Fibroblast of the aortic adventitia (primary cell): ENCODE measurements at places on chromosomes 13 and 19. TPM values are rescaled to one million over a fixed set of nuclear protein-coding genes. Genes with fewer than 3 reads are reported as not detected.
A peak's percentile ranks its signal among the peaks of the same experiment; 100 is the strongest.

GRCh38 chr19:10113592-10113963 is 2.1 kb downstream of the P2RY11 start:
- no peak for DNase-seq

- no peak for DNase-seq
Measured at GRCh38 chr13:27008733-27009132, 162.9 kb downstream of the USP12 start.

- DNase-seq, result no peak
Measured at GRCh38 chr13:100600461-100600860, 11.9 kb upstream of the GGACT start.

- peak; percentile 27 for DNase-seq
Measured at GRCh38 chr13:98315466-98315865, 138.4 kb upstream of the RNF113B start.

- DNase-seq, result no peak
Measured at GRCh38 chr19:45542234-45542668, 35.0 kb downstream of the VASP start.

The ZNF260 gene
- total RNA-seq, result 9.0 and 23.9 TPM in 2 replicates

The ZNF554 gene
- 3.2 and 13.5 TPM in 2 replicates for total RNA-seq

The PNMA8A gene
- total RNA-seq, result 2.1 and 2.3 TPM in 2 replicates

DNA sequence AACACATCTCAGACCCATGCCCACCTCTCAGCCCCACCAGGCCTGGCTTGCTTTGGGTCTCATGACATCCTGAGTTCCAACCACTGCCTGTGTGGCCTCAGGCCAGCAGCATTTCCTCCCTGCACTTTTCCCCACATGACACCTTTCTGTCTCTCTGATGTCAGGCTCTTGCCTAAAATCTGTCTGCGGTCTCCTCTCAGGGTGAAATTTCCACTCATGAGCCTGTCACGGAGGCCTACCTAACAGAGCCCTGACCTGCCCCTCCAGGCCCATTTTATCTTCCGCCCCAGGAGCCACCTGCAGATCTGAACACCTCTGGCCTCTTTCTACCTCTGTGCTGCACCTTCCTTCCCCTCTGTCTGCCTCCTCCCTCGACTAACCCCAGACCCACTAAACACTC is 93.5 kb downstream of the ZDHHC20 start:
- no peak for DNase-seq

- no peak for DNase-seq
Measured at GRCh38 chr19:45765702-45766295, 3.3 kb downstream of the SIX5 start.

The ZNF221 gene
- 4.9 and 8.7 TPM in 2 replicates for total RNA-seq

DNA sequence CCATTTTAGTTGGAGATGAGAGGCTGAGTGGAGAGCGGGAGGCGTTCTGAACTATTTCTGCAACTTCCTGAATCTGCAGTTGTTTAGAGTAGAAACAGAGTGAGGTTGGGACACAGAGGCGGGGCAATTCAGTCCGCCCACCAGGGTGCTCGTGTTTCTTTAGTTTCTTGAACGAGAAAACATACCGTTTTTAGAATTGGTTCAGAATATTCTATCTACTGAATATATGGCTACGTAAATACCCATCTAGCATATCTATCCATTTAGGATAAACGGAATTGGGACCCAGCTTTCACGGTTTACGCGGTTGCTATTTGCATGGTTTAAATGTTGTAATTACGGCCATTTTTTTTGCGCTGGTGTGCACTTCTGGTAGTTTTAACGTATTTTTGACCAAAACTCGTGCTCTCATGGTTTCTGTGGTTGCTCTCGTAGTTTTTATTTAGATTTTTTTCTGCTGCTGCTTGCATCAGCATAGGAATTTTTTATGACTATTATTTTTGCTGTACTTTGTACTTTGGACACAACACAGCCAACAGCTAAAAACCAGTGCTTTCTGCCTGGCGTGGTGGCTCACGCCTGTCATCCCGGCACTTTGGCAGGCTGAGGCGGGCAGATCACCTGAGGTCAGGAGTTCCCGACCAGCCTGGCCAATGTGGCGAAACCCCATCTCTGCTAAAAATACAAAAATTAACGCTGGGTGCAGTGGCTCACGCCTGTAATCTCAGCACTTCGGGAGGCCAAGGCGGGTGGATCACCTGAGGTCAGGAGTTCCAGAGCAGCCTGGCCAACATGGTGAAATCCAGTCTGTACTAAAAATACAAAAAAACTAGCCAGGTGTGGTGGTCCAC is 32.7 kb downstream of the TIMM13 start:
- DNase-seq, result no peak

- DNase-seq, result no peak
Measured at GRCh38 chr19:42351079-42351735, 25.8 kb downstream of the MEGF8 start.

- peak; percentile 12 for DNase-seq
Measured at GRCh38 chr13:27425158-27425917, 919 bp downstream of the GTF3A start.

DNA sequence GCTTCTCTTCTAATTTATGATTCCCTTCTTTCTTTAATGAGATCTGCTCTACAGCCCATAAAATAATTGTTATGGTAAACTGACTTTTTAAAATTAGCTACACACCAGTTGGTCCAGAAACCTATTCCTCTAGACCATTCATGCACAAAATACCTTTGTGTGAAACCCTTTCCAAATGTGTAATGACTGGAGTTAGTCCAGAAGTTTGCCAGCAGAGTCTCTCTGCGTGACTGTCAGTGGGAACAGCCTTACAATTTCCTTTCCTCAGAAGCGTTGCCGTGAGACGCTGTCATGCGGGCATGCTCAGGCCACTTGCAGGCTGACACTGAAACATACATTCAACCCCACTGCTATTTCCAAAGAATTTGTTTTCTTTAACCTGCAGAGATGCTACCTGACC is 965.2 kb downstream of the PCDH9 start:
- no peak for DNase-seq

- peak; percentile 7 for DNase-seq
Measured at GRCh38 chr19:42596391-42597072, 1.8 kb upstream of the CEACAM8 start.

- no peak for DNase-seq
Measured at GRCh38 chr19:29176981-29177754, 35.8 kb downstream of the UQCRFS1 start.

- DNase-seq, result no peak
Measured at GRCh38 chr19:54493967-54494585, 8.6 kb upstream of the LAIR2 start.

DNA sequence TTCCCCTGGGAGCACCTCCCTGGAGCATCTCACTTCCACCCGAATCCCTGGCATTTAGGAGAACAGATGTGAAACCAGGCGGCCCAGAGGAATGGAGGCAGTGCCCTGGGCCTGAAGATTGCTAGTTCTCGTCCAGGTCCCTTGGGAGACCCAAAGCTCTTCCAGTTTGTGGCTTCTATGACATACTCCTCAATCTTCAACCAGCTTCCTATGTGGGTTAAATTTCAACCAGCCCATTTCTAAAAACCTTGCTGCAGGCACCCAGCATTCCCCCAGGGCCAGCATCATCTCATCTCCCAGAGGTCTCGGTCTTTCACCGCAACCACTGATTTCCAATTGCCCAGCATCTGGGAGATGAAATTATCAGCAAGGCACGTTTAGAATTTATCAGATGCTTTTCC is 46.0 kb upstream of the STK24 start:
- DNase-seq, result no peak

GRCh38 chr19:5229778-5230335 is 110.8 kb downstream of the PTPRS start:
- DNase-seq, result no peak

The ZNF560 gene
- 0.09 and 0.16 TPM in 2 replicates for total RNA-seq

DNA sequence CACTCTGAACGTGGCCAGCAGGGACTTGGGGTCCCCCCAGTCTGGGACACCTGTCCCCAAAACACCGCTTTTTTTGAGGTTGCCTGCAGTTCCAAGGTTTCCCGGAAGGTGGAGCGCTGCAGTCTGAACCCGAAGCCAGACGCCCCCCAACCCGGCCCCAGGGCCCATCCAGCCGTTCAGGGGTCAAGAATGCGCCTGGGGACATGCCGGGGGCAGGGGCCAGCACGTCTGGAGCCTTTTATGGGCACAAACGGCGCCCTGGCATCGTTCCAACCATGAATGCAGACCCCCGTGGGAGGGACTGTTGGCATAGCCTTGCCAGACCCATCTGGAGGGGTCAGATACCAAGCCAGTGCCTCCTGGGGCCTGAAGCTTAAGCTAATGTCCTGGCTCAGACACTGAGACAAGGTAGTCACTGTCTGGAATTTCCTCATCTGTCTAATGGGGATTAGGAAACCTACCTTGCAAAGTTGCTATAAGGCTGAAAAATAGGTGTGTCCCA is 6.9 kb downstream of the S1PR5 start:
- DNase-seq, result no peak

- DNase-seq, result peak; percentile 84
Measured at GRCh38 chr19:3986260-3987041, 1.2 kb upstream of the EEF2 start.

GRCh38 chr13:30153545-30154426 is 153.6 kb downstream of the KATNAL1 start:
- DNase-seq, result no peak

- peak; percentile 95 for DNase-seq
Measured at GRCh38 chr19:1269478-1270212, 513 bp downstream of the CIRBP start.

The CDX2 gene
- not detected in 2 replicates for total RNA-seq

The PSG6 gene
- total RNA-seq, result not detected in 2 replicates

- no peak for DNase-seq
Measured at GRCh38 chr19:1001538-1002166, 1.4 kb downstream of the GRIN3B start.

DNA sequence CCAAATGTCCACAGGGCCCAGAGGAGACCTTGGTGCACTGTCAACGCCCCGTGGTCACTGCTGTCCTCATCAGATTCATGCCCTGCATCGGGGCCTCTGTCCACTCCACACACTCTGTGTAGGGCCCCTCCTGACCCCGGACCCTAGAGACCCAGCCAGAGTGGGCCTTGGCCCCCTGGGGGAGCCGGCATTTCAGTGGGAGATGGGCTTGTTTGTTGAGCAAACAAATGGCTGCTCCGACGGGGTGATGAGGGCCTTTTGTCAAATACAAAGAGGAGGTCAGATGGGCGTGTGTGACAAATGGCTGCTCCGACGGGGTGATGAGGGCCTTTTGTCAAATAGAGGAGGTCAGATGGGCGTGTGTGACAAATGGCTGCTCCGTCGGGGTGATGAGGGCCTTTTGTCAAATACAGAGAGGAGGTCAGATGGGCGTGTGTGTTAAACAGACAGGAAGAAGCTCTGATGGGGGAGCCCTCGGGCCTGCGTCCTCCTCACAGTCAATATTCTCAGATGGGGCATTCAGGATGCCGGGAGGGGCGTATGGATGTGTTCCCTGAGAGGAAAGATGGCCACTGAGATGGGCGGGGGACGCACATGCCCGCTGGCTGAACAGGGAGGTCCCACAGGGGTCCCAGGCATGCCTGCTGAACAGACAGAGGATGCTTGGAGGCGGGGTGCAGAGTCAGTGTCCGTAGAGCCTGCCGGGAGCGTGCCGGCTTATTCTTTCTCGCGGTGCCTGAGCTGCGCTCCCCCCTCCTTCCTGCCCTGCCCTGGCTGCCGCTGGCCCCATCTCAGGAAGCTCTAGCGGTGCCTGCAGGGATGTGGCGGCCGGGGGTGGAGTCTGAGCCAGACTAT is 36.3 kb downstream of the SMIM24 start:
- DNase-seq, result no peak

The TEX26 gene
- total RNA-seq, result not detected in 2 replicates

The GNG7 gene
- 0.45 and 0.65 TPM in 2 replicates for total RNA-seq

The ZNF77 gene
- 5.5 and 7.8 TPM in 2 replicates for total RNA-seq

The KLHL1 gene
- total RNA-seq, result not detected in 2 replicates

- DNase-seq, result no peak
Measured at GRCh38 chr13:106867249-106867648, 299.3 kb upstream of the ARGLU1 start.

GRCh38 chr13:39185326-39185725 is 147.1 kb downstream of the NHLRC3 start:
- DNase-seq, result no peak

DNA sequence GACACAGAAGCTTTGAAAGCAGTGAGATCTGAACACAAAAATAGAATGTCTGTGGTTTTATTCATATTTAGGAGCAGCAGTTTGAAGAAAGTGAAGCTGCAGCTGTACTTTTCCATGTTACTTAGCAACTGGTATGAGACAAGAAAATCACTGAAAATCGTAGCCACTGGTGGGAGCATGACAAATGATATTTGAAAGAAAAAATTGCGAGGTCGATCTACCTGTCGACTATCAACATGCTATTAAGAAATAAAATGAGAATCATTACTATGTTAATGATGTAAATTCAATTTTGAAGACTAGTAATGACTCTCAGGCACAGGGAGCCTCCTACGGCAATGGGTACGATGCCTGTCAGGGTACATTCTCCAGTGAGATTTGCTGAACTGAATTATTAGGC is 436.4 kb downstream of the SLITRK5 start:
- DNase-seq, result no peak

The SIGLEC14 gene
- not detected in 2 replicates for total RNA-seq

- no peak for DNase-seq
Measured at GRCh38 chr19:9871626-9872338, 36.7 kb downstream of the PIN1 start.

- DNase-seq, result peak; percentile 88
Measured at GRCh38 chr13:90690458-90691080, 656.9 kb upstream of the MIR17HG start.

DNA sequence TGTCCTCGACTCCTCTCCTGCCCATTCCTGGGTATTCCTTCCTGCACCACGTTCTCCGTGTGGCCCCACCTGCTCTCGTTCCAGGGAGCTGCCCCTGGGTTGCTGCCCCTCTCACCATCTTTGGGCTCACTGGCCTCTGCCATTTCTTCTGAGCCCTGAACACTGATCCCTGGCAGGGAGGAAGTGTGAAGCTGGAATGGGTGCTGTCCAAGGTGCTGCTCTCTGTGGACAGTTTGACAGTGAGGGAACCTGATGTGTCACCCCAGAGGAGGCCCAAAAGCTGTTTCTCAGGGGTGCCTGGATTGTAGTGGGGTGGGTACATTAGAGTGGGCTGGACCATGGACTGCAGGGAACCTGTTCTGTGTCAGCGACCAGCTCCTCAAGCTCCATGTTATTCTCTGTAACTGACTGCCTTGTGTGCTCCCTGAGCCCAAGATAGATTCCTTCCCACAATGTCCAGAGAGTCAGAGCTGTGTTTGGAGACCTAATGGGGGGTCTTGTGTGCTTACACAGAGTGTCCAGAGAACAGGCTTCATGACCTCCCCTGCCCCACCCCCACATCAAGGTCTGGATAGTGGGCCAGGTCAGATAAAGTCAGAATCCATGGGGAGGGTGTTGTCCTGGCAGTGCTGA is 7.2 kb upstream of the CEACAM8 start:
- DNase-seq, result peak; percentile 33

DNA sequence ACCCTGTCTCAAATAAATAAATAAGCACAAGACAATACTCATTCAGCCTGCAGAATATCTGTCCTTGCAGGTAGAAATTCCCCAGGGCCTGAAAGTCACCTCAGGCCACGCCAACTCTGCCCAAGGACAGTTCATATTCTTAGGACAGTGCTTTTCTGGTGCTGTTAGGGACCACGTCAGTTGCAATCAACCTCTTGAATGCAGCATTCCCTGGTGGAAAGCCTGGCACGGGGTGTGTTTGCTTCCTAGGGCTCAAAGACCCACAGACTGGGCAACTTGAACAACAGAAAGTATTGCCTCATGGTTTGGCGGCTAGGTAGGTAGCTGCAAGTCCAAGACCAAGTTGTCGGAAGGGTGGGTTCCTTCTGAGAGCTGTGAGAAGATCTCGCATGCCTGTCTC is 160.3 kb downstream of the KCTD15 start:
- DNase-seq, result no peak

GRCh38 chr13:114109641-114110041 is 22.8 kb downstream of the RASA3 start:
- DNase-seq, result no peak

- peak; percentile 23 for DNase-seq
Measured at GRCh38 chr19:1134431-1134830, 30.6 kb downstream of the GPX4 start.

- peak; percentile 71 for DNase-seq
Measured at GRCh38 chr19:2049741-2050348, 1.2 kb downstream of the MKNK2 start.
